ENCODE measurements at places on chromosomes 3 and 15.
A peak's percentile ranks its signal among the peaks of the same experiment; 100 is the strongest.

GRCh38 chr3:108153451-108153981 lies 62.7 kb upstream of the CD47 start:
- DNase-seq: peak; percentile 54

- no peak for DNase-seq
Observed at GRCh38 chr3:112170046-112170445, 37.0 kb upstream of the GCSAM start.

GRCh38 chr3:56837196-56837955 lies 35.6 kb upstream of the ARHGEF3 start:
- peak; percentile 37 for DNase-seq

GRCh38 chr3:58337190-58337589 lies 4.5 kb downstream of the PXK start:
- DNase-seq: no peak

DNA sequence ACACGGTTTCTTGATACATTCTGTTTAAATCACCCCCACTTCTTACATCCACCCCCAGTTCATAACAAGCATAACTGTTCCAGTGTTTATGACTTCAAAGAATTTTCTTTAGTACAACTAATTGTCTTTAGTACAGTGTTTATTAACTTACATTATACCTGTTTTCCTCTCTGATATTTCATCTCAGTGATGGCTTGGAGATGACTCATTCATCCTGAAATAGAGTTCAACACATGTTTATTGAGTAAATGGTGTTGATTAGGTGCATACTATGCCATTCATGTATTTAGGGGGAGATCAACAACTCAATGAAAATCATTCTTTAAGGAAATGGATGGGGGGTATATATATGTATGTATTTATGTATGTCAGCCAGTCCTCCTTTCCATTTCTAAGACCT lies 21.7 kb upstream of the UTS2B start:
- DNase-seq: no peak

DNA sequence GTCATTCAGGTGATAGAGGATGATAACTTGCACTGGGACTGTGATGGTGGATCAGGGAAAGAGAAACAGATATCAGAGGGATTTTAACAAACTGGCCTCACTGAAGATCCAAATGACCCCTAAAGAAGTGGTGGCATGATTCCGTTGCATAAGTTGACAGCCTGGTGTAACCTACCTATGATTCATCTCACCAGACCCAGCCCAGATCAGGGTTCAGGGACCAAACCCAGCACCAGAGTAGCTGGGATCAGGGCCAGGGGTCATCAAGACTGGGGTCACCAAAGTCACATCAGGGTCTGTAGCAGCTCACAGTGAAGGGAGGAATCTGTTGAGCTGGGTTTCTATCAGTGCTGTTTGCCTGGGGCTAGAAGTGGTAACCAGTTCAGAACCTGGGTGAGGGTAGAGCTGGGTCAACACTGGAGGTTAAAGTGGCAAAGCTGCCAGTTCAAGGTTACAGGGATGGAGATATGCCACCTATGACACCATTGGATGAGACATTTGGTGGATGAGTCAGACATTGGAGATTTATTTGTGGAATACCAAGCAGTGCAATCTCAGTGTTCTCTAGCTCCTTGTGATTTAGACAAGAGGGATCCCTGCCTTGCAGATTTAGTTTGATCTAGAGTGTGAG lies 35.9 kb downstream of the CASR start:
- DNase-seq: no peak

- DNase-seq: no peak
Observed at GRCh38 chr3:146339349-146339748, 88.4 kb upstream of the PLSCR4 start.

GRCh38 chr15:71549697-71550096 lies 260.7 kb upstream of the NR2E3 start:
- no peak for DNase-seq

- no peak for DNase-seq
Observed at GRCh38 chr15:57114070-57114469, 195.6 kb downstream of the TCF12 start.

GRCh38 chr3:111737706-111738086 lies 121.4 kb upstream of the PHLDB2 start:
- DNase-seq: no peak

- DNase-seq: no peak
Observed at GRCh38 chr3:52249683-52250082, 4.1 kb downstream of the PPM1M start.

GRCh38 chr3:42302924-42303634 lies 37.1 kb upstream of the CCK start:
- peak; percentile 31 for DNase-seq

GRCh38 chr3:29083081-29083480 lies 197.8 kb upstream of the RBMS3 start:
- no peak for DNase-seq

DNA sequence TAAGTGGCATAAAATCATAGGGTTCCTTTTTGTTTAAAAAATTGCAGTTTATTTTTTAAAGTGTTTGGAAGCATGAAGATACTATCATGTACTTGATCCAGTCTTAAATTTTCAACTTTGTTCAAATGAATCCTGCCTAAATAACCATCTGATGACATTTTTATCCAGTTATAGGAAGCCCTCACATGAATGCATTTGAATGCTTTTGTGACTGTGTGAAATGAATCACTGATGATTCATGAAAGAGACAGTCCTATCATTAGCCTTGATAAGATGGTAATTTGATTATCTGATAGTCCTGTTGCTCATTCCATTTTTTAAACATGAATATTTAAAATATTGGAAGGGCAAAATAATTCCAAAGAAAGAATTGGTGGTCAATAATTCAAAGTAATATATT lies 401.9 kb upstream of the ROBO2 start:
- DNase-seq: no peak

GRCh38 chr15:77144492-77145070 lies 73.7 kb upstream of the TSPAN3 start:
- no peak for DNase-seq

DNA sequence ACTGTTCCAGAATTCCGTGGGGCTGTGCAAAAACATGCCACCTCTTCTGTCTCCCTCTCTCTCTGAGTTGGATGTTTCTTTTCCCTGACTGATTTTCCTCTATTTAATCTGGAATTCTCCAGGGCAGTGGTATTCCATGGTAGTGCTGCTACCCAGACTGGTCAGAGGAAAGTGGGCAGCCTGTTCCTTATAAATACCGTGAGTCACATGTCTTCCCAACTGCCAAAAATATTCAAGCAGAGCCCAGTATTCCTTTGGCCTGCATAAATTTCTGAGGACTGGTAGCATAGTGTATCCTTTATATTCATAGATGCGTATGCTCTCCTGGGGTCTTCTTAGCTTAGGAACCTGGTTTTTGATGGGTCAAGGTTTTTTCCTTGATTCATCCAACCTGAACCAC lies 40.9 kb downstream of the CEMIP start:
- DNase-seq: no peak

DNA sequence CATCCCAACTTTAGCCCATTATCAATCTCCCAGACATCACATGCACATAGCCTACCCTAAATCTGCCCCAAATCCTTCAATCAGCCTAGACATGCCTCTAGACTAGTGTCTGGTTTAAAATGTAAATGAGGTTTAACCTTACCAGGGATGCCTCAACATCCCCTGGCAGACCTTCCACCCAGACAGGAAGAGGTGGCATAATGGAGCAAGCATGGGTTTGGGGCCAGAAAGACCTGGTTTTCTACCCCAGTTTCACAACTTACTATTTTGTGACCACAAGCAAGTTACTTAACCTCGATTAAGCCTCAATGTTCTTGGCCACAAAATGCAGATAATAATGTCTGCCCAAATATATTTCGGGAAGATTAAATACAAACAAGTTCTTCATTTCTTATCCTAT lies 28.3 kb upstream of the THBS1 start:
- DNase-seq: no peak

DNA sequence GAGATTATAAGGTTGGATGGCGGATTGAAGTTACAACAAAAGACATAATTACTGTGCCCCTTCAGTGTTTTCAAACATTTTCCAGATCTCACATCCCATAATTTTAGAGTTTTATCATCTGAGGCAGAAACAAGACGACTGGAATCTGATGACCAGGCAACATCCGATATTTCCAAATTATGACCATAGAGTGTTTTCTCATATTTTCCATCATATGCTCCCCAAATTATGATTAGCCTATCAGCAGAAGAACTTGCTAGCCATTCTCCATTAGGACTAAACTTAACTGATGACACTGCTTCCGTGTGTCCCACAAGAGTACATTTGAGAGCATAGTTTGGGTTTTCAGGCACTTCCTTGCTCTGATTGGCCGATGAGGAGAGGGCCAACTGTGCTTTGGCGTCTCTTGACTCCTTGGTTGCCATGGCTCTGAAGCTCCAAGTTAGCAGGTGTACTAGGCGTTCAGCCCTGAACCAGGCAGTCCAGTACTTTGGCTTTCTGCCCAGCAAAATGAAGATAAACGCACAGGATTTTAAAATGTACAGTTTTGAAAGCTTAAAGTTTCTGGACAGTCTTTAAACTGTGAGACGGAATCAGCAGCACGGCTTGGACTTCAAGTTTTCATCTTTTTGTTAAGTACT lies 638 bp downstream of the WDR5B start:
- DNase-seq: no peak

DNA sequence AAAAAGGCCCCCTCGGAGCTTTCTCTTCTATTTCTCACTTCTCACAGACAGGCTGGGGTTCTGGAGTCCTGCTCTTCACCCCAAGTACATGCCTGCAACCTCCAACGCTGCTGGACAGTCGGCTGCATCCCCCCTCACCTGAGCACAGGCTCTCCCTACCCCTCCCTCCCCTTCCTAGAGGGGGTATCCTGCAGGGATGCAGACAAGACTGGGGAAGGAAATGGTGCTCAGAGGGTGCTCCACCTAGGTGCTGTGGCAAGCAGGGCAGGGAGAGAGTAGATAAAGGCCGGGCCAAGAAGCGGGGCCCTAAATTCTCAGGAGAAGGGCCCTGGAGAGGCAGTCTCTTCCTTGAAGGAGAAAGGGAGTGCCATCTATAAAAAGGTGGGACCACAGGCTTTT lies 7.0 kb upstream of the STRA6 start:
- DNase-seq: no peak

DNA sequence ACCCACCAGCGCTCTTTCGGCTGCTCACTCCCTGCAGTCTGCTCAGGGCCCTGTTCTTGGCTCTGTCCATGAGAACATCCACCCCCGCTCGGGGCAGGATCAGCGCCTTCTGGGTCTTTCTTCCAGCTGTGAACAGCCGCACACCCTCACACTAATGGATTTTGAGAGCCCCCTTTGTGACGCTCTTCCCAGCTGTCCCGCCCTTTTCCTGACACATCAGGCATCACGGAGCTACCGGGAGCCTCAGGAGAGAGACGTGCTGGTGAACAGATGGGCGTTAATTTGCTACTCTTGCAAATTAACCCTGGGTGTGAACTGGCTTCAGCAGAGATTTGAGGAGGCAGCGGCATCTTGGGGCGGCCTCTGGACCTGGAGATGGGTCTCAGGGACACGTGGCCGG lies 113.0 kb downstream of the TMEM266 start:
- no peak for DNase-seq

DNA sequence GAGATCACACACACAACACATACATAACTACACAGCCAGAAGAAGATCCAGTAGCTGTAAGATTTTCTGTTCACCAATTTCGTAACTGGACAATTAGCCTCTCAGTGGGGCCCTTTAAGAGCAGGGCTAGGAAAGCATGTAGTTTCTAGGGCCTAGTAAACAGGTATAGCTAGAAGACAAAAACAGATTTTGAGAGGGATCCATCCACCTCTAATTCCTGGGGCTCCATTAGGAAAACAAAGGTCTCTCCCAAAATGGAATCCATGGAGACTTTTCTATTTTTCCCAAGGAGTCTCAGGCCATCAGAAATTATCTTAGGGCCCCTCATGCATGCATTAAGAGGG lies 10.5 kb downstream of the KIF15 start:
- DNase-seq: no peak

DNA sequence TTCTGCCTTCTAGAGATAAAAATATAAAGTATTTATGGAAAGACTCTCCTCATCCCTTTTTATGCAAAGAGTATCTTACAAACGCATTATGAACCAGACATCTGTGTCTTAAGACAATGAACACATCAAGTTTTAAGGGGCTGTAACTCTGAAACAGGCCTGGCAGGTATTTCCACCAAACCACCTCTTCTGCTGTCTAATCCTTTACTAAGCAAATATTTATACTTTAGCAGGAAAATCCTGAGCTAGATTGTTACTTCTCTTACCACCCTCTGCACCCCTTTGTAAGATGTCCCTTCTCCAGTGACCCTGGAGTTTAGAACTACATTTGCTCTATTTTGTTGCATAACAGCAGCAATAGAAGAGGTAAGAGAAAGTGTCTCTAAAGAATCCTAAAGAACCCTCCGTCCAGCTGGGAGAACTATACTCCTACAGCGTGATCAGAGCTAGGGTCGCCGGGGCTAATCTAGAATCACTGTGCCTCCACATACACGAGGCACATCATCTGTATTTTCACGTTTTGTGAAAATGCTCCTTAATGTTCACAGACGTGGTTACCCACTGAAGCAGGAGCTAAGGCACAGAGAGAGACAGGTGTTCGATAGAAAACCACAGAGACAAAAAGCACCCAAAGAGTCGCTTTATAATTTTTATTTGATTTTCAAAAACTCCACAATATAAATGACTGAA lies 129.6 kb downstream of the FOXP1 start:
- DNase-seq: no peak

DNA sequence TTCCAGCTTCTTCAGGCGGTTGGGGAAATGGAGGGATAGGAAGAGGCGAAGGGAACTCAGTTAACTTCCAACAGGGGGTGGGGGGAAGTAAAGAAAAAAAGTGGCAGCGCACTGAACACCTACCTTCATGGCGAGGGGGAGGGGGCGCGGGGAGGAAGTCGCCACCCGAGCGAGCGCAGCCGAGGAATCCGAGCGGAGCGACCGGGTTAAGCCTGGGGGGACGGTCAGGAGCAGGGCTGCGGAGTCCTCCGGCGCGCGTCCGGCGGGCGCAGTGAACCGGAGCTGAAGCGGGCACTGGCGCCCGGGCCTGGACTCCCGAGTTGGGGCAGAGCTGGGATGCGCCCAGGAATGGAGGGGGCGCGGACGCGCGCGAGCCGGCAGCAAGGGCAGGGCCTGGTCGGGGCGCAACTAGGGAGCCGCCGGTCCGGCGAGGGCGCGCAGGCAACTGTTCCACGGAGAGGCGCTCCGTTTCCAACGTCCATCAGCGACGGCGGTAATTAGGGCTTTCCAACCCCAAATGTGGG lies at the start of gene WNT5A:
Gene WNT5A, minus strand, starts transcription at position 450 of the 524 bp plus-strand sequence. Its CDS starts 321 bp downstream, at position 129.
- DNase-seq: no peak

GRCh38 chr3:189165092-189165612 lies 6.6 kb upstream of the TPRG1 start:
- no peak for DNase-seq

GRCh38 chr3:60047426-60048200 lies 997.8 kb upstream of the CFAP20DC start:
- no peak for DNase-seq

GRCh38 chr3:39124876-39125840 lies 17.7 kb downstream of the TTC21A start:
- no peak for DNase-seq

DNA sequence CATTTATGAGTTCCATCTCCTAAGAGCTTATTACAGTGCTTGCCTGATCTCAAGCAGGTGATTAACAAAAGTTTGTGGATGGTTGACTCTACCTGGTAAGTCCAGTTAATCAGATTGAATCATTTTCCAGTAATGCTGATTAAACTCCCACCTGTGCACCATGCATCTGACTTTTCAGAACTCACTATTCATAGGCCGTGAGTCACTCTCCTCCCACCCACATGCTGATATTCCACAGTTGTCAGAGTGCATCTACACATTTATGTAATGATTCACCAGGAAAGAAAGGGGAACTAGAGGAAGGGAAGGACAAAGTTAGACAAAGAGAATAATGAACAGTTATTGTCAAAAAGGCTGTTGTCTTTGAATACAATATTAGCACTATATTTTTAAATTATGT lies 106.2 kb upstream of the UBE3A start:
- DNase-seq: no peak

GRCh38 chr3:112948346-112948838 lies 26.5 kb downstream of the CD200R1 start:
- DNase-seq: no peak

Measured in bone marrow (tissue), 2 donors.